ENCODE measurements at places on chromosomes 6 and 20.

- DNase-seq, result no peak
Measured at GRCh38 chr6:127216810-127217789, 49.6 kb upstream of the RNF146 start.

DNA sequence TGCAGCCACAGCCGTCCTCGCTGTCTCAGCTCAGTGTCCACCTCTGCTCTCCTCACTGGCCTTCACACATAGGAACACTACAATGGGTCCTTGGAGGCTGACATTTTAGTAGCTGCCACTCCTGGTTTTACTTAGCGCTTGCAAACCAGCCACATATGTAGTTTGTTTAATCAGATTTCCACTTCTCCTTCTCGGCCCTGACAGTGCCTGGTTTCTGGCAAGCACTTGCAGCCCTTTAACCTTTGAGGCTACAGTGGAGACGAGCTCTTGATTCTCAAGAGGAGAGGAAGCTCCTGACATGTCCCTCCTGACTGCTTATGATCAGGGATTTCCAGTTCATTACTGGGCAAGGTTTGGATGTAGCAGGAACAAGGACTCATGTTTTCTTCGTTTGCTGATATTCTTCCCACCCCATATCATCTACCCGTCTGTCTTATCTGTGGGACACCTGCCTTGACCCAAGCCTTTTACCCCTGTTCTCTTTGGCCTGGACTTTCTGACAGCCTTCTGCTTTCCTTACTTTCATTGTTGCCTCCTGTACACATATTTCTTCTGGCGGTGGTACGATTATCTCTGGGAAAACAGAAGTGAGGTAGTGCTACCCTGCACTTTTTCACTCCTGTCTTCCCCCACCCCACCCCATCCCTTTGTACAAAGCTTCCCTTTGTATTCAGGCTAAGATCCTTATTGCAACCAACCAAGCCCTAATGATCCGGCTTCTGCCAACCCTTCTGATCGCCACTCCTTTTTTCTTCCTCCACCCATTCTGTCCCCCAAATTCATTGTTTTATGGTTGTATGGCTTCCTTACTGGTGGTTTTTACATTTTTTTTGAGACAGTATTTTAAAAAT is 31.2 kb downstream of the CEP43 start:
- no peak for DNase-seq

DNA sequence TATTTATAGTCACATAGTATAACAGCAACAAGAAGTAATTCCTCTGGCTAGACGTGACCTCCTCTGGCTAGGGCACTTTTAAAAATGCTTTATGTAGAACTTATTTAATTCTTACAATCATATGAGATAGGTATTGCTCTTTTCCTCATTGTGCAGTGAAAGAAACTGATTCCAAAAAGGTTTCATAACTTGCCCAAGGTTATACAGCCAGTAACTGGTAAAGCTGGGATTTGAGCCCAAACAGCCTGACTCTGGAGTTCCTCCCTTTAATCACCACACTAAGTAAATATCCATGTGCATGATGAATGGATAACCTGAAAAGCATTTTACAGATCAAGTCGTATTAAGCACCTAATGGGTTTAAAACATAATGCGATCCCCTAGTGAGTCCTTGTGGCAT is 214.6 kb downstream of the PRL start:
- DNase-seq, result no peak

GRCh38 chr20:3890398-3890751 is 1.2 kb downstream of the PANK2 start:
- DNase-seq, result no peak

DNA sequence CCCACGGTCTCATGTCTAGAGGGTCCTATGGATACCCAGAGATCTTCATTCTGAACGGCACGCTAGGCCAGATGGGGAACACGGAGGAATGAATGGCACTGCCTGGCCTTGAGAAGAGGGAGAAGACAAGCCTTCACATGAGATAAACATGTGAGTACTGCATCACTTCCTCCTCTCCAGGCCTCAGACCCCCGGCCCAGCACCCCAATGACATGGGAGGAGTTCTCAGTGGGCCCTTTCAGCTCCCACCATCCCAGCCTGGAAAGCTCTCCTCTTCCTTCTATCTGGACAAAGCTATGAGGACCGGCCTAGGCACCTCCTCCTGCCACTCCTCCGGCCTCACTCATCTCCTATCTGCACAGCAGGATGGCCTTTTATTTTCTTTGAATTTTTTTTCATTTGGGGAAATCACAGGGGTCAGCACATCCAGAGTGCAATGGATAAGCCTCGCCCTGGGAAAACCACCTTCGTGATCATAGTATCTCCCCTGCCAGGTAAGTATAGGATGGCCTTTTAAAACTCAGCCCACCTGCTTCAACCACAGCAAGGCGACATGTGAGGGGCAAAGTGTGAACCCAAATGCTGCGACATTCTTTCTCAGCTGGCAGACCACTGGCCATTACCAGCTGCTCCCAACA is 39.2 kb upstream of the CDKN1A start:
- no peak for DNase-seq

- DNase-seq, result no peak
Measured at GRCh38 chr6:130869681-130870080, 42.5 kb downstream of the SMLR1 start.

DNA sequence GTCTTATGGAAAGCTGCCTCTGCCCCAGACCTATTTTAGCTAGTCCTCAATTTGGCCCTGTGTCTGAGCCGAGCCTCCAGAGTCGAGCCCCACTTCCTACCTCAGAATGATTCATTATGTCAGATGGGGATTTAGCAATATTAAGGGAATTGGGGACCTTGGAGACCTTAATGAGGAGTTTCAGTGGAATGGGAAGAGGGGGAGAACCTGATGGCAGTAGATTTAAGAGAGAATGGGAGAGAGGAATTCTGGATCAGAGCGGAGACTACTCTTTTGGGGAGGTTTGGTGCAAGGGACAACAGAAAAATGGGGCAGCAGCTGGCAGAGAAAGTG is 63.5 kb downstream of the EFHC1 start:
- DNase-seq, result no peak

- DNase-seq, result no peak
Measured at GRCh38 chr6:13327691-13328075, 654 bp downstream of the TBC1D7 start.

DNA sequence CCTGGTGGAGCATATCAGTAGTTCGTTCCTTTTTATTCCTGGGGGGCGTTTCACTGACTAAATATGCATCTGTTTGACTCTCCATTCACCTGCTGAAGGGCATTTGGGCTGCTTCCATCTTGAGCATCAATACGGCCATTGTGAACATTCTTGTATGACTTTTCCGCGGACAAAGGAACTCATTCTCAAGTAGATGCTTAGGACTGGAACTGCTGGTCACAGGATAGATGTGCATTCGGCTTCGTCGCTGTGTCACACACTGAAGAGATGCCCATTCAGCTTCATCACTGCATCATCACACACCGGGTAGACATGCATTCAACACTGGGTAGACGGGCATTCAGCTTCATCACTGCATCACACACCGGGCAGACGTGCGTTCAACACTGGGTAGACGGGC is 95.3 kb downstream of the TAF4 start:
- DNase-seq, result no peak

DNA sequence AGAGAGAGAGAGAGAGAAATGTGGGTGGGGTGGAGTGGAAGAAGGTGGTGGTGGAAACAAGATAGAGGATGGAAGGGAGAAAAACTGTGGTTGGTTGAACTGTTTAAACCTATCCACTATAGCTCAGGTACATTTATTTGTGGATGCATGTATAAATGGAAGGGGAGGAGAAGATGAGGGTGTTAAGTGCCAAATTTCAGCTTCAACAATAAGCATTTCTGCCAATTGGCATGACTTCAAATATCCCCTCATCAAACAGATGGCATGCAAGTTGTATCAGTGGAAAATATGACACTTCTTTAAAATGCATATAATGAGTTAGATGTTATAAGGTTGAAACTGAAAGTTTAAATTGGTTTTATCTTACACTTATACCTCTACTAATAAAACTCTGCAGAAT is 216.1 kb downstream of the LMBRD1 start:
- DNase-seq, result no peak

DNA sequence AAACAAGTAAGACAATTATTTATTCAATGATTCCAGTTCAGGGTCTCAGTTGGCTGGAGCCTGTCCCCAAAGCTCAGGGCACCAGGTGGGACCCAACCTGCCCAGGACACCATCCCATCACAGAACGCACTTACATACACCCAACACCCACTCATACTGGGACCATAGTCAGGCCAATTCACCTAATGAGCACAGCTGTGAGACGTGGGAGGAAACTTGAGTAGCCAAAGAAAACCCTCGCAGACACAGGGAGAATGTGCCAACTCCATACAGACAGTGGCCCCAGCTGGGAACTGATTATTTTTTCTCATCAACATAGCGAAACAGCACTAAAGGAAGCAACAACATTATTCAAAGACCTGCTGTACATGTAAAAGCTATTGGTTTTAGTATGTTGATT is 58.6 kb upstream of the DOK5 start:
- DNase-seq, result no peak

- no peak for DNase-seq
Measured at GRCh38 chr20:37941332-37941731, 38.4 kb downstream of the VSTM2L start.

- DNase-seq, result no peak
Measured at GRCh38 chr6:167689751-167690150, 137.0 kb upstream of the AFDN start.

- no peak for DNase-seq
Measured at GRCh38 chr20:13442986-13443385, 195.7 kb downstream of the TASP1 start.

- no peak for DNase-seq
Measured at GRCh38 chr6:169583886-169584541, 117.8 kb downstream of the WDR27 start.

DNA sequence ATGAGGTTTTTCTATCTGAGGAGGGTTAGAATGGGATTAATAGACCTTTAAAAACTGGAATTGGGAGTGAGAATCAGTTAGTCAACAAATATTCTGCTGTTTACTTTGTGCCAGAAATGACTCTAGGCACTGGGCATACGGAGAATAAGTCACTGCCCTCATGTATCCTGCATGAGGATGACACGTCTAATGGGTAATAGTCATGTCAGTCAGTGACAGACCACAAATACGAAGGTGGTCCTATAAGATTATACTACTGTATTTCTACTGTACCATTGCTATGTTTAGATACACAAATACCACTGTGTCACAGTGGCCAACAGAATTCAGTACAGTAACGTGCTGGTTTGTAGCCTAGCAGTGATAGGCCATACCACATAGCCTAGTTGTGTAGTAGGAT is 30.7 kb downstream of the ZFAND3 start:
- no peak for DNase-seq

All from germinal center (tissue), 1 donor.